CD4-positive, alpha-beta T cell treated with Interleukin-1 beta for 1 hour (primary cell): ENCODE measurements at places on chromosomes 5 and 9.

DNA sequence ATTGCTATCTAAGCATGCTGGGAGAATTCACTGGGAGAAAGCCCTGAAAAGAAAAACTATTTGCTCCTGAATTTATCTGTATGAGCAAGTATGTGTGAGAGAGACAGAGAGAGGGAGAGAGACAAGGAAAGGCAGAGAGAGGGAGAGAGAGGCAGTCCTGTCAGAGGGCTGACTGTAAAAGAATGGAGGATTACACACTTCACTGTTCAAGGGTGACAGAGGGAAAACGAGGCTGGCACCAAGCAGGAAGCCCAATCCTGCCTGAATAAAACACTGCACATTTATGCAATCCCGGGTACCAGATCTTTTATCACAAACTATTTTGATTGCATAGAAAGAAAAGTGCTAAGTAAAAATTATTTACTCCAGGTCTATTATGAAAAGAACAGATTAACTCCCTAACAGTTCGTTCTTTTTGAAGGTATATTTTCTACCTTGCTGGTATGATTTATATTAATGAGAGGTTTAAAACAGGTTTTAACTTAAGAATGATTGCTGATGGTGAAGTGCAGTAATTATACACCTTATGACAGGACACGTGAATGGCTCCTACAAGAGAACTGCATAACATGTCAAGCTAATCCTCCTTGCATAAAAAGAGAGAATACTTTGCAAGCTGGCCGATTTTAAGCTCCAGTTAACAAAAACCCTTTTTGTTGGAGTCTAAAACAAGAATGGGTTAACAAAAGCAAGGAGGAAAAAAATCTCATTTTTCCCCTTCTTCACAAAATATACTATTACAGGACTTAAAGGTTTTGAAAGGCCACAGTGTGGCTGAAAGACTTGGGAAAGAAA, 82.5 kb downstream of the NFIB start:
- DNase-seq: no peak

DNA sequence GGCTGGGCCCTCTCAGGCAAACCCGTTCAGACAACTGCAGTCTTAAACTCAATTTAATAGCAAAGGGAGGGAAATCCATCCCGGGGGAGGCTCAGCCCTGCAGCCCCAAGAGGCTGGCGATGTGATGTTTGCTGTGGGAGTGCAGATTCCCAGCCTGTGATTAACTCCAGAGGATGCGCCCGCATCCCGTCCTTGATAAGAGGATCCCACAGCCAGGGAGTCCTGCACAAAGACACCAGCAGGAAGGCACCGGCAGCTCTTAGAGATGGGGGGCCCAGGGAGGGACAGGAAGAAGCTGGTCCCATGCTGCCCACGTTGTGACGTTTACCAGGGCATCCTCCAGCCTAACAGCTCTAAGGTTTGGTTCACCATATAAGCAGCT, 64.7 kb downstream of the MRPL36 start:
- no peak for DNase-seq

DNA sequence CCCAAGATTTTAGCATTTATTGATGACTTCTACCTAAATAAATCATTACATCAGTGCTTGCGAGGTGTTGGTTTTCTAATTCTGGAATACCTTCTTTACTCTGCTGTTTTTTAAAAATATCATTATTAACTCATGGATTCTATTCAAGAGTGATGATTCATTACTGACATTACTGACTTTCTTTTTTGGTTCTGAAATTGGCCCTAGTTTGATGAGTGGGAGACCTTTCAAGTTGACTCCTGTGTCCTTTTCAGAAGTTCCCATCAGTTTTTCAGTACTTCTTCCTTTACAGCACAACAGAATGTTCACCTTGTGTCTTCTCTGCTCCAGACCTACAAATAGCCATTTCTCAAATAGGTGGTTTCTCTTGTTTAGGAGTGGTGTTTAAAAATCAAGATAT, 114.1 kb downstream of the PCSK5 start:
- DNase-seq: no peak

DNA sequence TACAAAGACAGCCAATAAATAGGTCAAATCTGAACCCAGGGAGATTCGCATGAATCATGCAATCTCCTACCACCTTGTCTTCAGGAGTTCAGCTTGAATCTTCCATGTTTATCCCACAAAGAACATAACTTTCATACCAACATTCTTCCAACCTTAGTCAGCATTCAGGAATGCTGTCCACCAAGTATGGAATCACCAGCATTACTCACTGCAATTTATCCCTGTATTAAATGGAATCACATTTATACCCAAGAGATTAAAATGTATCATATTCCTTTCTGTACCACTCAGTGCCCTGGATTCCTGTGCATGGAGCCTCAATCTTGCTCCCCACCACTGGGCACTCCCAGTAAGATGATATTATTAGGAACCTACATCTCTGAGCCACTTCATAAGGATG, 162.6 kb downstream of the GLIS3 start:
- DNase-seq: no peak

- DNase-seq: no peak
Observed at GRCh38 chr9:119701651-119702050, 332.4 kb upstream of the BRINP1 start.

DNA sequence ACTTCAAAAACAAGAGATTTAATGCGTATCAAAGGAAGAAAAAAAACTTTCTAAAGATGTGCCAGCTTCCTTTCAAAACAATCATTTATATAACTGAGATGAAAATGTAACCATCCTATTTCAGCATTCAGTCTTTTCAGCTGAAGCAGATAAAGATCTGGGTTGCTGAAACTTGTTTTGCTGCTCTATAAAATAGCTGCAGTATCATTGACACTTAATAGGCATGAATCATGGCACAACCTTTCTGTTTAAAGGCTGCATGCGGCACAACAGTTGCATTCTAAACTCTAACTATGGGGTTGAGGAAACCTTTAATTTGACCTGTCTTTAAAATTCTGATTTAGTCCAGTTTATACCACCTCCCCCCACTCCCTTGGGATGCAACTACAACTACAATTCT, 196.7 kb downstream of the MPDZ start:
- DNase-seq: no peak

GRCh38 chr5:111227801-111228200, 3.6 kb downstream of the CAMK4 start:
- peak; percentile 20 for DNase-seq

DNA sequence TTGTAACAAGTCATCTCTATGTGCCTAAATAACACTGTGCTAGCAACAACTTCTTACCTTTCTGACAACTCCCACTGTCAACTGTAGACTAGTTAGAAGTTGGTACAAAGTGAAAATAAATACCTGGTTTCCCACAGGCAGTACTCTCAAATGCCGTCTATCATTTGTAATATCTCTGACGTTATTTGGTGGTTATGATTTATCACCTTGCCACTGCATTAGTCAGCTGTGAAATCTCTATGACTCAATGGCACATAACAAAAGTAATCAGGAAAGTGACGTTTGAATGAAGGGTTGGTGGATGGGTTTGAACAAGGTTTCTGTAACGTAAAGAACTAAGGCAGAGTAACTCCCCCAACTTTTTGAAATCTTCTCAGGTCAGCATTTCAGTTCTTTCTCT, 592.3 kb downstream of the MAT2B start:
- no peak for DNase-seq

- DNase-seq: no peak
Observed at GRCh38 chr9:96004379-96004778, 128.9 kb downstream of the ERCC6L2 start.

GRCh38 chr5:111848476-111848875, 91.5 kb upstream of the NREP start:
- no peak for DNase-seq

- no peak for DNase-seq
Observed at GRCh38 chr5:134209477-134210245, 16.2 kb downstream of the PPP2CA start.

GRCh38 chr5:133032852-133033742, 6.7 kb upstream of the ZCCHC10 start:
- no peak for DNase-seq

- no peak for DNase-seq
Observed at GRCh38 chr5:35031276-35031675, 16.5 kb downstream of the AGXT2 start.
